ENCODE measurements at places on chromosomes 13 and 19. TPM values are rescaled to one million over a fixed set of nuclear protein-coding genes. Genes with fewer than 3 reads are reported as not detected.

LRRC8E gene
- not detected for total RNA-seq

NACC1 gene
- 26.0 TPM for total RNA-seq

PODNL1 gene
- total RNA-seq = 9.8 TPM

SERP2 gene
- 3.4 TPM for total RNA-seq

INSR gene
- 67.0 TPM for total RNA-seq

CEACAM8 gene
- 0.19 TPM for total RNA-seq

- DNase-seq = no peak
Measured at GRCh38 chr13:108741930-108742329, 112.5 kb downstream of the MYO16 start.

DNA sequence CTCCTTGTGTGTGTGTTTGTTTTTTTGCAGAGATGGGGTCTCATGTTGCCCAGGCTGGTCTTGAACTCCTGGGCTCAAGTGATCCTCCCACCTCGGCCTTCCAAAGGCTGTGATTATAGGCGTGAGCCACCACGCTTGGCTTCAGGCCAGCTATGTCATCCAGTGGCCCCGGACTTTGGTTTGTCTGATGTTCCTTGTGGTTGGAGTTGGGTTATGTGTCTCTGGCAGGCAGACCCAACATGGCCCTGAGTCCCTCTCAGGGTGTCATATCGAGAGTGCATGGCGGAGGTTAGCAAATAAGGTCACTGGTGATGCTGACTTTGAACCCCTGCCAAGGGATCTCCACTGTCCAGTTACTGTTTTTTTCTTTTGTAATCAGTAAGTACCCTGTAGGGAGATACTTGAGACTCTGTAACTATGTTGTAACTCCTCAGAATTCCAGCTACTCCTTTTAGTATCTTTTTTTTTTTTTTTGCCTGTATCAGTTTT is 37.3 kb downstream of the SMARCA4 start:
- no peak for DNase-seq

- no peak for DNase-seq
Measured at GRCh38 chr19:44810234-44811121, 1.6 kb downstream of the BCAM start.

DNA sequence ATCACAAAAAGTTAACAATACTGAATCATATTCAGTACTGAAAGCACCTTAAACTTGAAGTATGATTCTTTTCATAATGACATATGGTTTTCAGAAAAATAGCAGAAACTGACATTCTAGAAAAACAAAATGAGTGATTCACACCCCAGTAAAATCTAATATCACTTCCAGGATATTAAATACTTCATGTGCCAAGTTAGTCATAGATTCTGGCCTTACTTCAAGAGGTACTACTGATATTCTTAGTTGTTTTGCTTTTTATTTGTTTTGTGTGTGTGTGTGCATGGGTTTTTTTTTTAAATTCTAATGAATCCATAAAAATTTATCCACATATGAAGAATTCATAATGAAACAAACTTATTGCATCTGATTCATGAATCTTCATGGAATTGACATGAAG is 207.9 kb upstream of the UFM1 start:
- no peak for DNase-seq

GRCh38 chr19:33471111-33471996 is 50.2 kb downstream of the PEPD start:
- peak; percentile 48 for DNase-seq

DNA sequence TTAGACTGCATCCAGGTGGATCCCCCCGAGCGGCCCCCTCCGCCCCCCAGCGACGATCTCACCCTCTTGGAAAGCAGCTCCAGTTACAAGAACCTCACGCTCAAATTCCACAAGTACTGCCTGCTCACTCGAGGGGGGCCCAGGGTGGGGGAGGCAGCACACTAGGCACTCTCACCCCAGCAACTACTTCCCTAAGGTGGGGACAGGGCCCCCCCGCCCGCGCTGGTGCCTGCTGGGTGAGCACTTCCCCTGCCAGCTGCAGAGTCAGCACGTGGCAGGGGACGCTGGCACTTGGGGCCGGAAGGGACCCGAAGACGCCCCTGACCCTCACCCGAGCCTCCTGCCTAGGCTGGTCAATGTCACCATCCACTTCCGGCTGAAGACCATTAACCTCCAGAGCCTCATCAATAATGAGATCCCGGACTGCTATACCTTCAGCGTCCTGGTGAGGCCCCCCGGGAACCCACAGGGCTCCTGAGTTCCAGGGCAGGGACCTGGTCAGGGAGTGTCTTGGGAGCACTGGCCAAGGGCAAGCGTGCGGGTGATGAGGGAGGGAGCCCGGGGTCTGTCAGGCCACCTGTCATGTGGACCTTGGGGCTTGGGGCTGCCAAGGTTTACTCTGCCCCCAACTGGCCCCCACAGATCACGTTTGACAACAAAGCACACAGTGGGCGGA is 5.2 kb downstream of the MCOLN1 start:
- peak; percentile 83 for DNase-seq

DNA sequence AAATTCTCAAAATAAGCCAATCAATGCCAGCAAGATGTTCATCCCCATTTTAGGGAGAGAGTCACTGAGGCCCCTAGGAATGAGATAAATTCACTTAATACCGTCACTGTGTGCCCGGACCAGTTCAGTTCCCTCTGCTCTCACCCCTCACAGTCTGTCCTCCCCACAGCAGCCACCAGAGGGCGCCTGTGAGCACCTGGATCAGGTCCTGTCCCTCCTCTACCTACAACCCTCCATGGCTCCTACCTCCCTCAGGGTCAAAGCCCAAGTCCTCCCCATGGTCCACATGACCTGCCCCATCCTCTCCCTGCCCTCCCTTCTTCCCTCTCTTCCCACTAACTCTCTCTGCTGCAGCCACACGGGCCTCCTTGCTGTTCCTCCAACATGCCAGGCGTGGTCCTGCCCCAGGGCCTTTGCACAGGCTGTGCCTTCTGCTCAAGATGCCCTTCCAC is 42.0 kb upstream of the NFIC start:
- DNase-seq = peak; percentile 61

DNA sequence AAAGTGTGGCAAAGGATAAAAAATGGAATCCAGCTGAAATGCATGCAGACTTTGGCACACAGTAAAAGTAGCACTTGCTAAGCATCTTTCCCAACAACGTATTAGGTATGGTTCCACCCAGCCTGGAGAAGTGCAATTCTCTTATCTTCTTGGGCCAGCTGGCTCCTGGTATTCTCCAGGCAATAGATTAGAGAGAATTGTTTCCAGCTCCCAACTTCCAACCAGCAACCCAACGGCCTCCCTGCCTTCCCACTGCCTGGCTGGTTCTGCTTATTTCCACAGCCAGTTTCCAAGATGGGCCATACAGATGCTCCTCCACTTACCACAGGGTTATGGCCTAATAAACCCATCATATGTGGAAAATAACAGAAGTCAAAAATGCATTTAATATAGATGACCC is 133.4 kb downstream of the OXGR1 start:
- no peak for DNase-seq

GRCh38 chr19:51127755-51128154 is 3.0 kb downstream of the SIGLEC9 start:
- no peak for DNase-seq

- DNase-seq = peak; percentile 80
Measured at GRCh38 chr19:13841086-13841961, 35.6 kb upstream of the NANOS3 start.

GRCh38 chr19:48342841-48343540 is 17.6 kb downstream of the EMP3 start:
- DNase-seq = no peak

GRCh38 chr19:54137699-54138488 is at the start of gene CNOT3:
Gene CNOT3 (plus strand): TSS chr19:54137762. CDS start chr19:54142979, 5,217 bp downstream.
- no peak for DNase-seq

DNA sequence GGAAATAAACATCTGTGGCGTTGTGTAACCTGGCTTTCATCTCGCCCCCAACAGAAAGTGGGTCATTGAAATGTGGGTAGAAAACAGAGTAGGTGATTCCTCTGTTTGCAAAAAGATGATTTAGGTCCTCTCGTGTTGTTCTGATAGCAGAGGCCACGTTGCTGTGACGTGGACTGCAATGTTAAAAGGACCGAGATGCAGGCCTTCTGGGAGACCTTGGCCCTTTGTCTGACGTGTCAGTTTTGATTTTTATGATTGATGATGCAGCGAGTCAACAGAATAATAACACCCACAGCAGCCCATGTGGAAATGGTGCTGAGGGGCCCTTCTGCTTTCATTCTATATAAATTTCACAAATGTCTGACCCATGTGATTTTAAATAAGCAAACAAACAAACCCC is 68.9 kb downstream of the FGF9 start:
- DNase-seq = no peak
